ENCODE measurements at places on chromosomes 12 and 14. TPM values are rescaled to one million over a fixed set of nuclear protein-coding genes. Genes with fewer than 3 reads are reported as not detected.
A peak's percentile ranks its signal among the peaks of the same experiment; 100 is the strongest.

The ZNF10 gene
- 24.9 TPM for polyA plus RNA-seq

The RDH5 gene
- polyA plus RNA-seq: 10.6 TPM

The NANOG gene
- 0.16 TPM for polyA plus RNA-seq

The ITGB7 gene
- 2.1 TPM for polyA plus RNA-seq

The CATSPERB gene
- polyA plus RNA-seq: 1.3 TPM

The AJUBA gene
- polyA plus RNA-seq: 40.6 TPM

The TROAP gene
- polyA plus RNA-seq: 24.3 TPM

The DIO3 gene
- 0.37 TPM for polyA plus RNA-seq

The CMA1 gene
- not detected for polyA plus RNA-seq

DNA sequence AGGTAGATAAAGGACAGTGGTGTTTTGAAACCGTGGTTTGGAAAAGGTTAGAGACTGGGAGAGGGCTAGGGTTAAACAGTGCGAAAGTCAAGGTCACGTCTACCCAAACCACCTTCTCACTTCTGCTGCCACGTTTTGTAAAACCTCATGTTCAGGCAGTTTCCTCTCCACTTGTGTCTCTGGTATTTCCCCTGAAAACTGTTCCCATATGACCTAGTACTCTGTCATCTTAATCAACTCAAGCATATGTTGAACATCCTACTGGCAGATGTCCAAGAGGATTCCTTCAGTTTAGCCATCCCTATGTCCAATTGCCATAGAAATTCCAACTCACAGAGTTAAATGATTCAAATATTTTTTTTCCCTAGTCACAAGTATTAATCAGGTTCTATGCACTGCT lies 17.4 kb downstream of the CLEC4C start:
- DNase-seq: no peak

DNA sequence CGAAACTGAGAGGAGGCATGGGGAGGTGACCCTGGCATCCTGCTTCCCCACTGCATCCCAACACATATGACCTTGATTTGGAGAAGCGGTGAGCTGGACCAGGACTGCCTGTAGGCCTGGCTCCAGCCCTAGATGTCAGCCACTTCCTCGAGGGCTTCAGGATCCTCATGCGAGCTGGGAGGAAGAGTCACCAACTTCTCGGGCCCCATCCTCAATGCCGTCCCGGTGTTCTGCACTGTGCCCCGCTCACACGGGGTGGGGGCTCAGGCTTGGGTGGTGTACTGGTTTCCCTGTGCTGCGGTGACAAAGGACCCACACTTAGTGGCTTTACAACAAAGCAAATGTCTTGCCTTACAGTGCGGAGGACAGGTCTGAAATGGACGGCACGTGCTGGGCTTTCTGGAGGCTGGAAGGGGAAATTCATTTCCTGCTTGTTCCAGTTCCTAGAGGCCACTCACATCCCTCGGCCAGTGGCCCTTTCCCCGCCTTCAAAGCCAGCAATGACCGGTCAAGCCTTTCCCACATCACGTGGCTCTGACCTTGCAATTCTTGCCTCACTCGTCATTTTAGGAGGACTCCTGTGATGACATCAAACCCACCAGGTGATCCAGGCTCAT lies 298.1 kb upstream of the RTL1 start:
- DNase-seq: no peak

DNA sequence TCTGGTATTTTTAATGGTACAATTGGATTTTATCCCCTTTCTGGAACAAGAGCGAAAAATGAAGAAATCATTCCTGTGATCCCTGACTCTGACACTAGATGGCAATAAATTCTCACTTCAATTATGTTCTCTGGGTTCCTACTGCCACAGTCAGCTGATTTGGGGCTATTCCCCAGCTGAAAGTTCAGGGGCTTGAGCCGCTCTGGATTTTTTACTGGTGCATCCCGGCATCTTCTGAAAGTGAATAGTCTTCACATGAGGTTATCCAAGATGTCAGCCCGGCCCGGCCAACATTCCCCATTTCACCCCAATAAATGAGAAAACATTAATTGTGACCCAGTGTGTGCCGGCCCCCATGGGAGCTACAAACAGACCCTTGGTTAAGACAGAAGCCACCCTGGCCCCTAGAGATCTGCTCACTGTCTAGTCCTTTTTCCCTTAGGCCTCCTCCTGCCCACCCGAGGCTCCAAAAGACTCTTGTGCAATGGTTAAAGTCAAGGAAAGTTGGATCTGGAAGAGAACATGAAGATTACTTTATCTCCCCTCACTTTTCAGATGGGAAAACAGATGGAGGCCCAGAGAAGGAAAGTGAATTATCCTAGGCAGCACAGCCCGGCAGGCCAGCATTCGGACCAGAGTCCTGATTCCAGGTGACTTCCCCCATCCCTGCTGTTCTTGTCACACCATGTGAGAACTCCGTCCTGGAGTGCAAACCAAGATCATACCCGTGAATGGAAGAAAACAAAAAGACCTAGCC lies 20.8 kb downstream of the CKAP4 start:
- no peak for DNase-seq

GRCh38 chr14:32319368-32320049 lies 9.6 kb upstream of the AKAP6 start:
- DNase-seq: no peak

DNA sequence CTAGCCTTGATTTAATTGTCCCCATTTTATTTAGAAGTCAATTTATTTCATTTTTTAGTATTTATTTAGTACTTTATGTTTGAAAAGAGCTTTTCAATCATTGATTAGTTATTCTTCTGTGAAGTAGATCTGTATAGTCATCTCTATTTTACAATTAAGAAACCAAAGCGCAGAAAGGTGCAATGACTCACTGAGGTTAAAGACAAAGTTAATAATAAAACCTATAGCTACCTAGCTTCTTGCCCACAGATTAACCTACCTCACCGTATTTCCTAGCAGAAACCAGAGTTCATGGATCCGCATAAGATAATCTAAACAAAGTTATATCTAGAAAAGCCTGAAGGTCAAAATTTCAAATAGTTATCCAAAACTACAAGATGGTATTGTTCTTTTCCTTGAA lies 176.4 kb downstream of the GRIN2B start:
- DNase-seq: no peak

- DNase-seq: no peak
Measured at GRCh38 chr12:96786791-96787190, 120.3 kb upstream of the NEDD1 start.

DNA sequence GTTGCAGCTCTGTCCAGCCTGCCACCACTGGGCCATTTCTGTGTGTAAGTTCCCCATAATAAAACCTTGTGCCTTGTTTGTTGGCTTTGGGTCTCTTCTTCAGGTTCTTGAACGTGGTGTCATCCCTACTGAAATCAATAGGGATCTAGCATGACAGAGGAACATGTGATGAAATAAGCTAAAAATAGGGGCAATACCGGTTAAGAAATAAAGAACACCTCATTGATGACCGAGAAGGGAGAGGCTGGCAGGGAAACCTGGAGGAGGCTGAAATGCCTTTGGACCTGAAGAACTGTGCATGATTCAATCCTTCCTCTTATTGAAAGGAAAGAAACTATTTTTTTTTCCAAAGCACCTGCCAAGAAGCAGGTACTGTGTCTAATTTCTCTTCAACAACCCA lies 172.3 kb downstream of the PPM1H start:
- DNase-seq: no peak

DNA sequence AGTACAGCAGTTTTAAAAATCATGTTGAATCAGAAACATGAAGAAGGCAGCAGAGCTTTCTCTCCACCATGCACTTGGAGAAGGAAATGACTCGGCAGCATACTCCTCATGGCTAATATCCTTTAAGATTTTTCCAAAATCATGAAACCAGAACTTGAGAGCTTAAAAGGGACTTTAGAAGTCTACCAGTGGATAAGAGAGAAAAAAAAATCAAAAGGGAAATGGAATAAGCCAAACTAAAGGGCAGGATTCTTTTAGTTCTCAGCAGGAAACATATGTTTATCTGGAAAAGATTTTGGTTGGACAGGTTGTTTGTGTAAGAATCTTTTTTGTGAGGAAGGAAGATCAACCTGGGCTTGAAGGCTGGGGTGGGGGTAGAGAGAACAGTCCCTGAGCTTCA lies 111.8 kb downstream of the PRKCH start:
- no peak for DNase-seq

- DNase-seq: peak; percentile 82
Measured at GRCh38 chr14:105093038-105093430, 27.8 kb upstream of the GPR132 start.

GRCh38 chr14:74566174-74567141 lies 45.6 kb downstream of the LTBP2 start:
- no peak for DNase-seq

GRCh38 chr14:46051796-46052195 lies 599.8 kb downstream of the RPL10L start:
- no peak for DNase-seq

DNA sequence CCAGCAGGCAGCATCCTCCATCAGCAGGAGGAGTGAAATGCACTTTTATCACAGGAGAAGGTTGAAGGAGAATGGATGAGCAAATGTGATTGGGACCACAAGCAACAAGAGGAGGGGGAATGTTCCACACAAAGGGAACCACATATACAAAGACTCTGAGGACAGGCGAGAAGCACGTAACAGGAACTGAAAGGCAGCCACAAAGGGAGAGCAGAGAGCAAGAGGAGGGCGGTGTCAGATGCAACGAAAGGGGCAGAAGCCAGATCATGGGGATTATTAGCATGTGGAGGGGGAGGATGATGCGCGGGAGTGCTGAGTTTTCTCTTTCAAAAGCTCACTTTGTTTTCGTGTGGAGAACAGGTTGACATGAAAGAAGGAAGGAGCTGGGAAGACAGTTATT lies 241.1 kb downstream of the SPTSSA start:
- no peak for DNase-seq

- no peak for DNase-seq
Measured at GRCh38 chr14:105851716-105852377, 325.5 kb downstream of the TMEM121 start.

DNA sequence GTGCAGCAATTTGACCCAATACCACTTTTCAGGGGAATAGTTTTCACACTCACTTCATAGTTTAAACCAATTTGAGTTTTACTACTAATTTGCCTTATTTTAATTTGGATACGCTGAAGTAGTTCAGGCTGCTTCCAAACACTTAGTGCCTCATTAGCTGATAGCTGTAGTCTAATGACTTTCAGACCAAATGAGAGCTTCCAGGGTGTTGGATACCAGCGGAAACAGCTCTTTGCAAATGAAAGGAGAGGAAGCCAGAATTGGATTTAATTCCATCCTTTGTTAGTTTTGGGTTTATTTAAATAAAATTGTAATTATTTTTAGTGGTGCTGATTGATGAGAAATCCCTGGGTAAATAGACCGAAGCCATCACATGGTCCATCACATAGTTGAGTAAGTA lies 158.3 kb upstream of the SEL1L start:
- DNase-seq: no peak

DNA sequence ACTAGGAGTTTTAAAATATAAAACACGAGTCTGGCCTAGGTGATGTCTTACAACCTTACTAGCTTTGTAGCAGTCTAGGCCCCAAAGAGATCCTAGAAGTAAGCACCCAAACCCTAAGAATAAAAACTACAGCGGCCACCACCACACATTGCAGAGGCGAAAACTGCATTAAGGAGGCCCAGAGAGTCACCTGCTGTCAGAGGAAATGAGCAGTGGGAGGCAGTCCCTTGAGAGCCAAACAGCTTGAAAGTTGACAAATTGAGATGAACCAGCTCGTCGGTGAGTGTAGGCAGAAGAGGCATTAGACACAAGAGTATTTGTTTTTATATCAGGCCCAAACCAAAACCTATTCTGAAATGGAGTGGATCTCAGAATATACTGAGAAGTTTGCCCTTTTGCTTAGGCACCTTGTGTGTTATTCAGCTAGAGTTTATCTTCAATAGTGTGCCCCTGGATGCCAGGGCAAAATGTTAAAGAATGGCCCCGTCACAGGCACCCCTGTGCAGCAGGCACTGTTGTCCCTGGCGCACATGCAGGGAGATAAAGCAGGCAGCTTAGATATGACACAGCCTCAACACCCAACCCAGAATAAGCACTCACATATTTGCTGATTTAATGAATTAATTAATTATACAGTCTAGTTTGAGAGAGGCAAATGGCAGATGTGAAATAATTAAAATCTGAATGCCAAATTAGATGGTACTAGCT lies 56.7 kb downstream of the TTC7B start:
- DNase-seq: no peak

GRCh38 chr12:14418451-14418890 lies 53.0 kb downstream of the ATF7IP start:
- no peak for DNase-seq

GRCh38 chr14:71883094-71883493 lies 49.1 kb upstream of the RGS6 start:
- no peak for DNase-seq

- no peak for DNase-seq
Measured at GRCh38 chr14:45298423-45299117, 45.6 kb upstream of the MIS18BP1 start.

DNA sequence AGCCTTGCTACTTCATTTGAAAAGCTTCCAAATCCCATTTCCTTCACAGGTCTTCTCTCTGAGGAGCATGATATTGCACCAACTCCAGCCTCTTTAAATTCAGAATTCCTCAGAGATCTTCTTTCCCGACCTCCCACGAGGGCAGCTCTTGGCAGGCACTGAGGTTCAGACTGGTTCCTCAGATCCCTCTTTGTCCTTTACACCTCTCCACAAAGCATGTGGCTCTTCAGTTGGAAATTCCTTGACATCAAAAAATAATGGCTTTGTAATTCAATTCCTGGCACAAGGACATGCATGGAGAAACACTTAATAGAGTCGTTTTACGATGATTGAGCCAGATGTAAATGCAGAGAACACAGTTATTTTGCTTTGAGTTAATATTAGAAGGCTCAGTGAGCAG lies 63.2 kb upstream of the TMX1 start:
- peak; percentile 19 for DNase-seq

- DNase-seq: peak; percentile 56
Measured at GRCh38 chr12:68358532-68359485, 26.6 kb upstream of the MDM1 start.

- DNase-seq: no peak
Measured at GRCh38 chr12:62783881-62784280, 151.1 kb downstream of the PPM1H start.

DNA sequence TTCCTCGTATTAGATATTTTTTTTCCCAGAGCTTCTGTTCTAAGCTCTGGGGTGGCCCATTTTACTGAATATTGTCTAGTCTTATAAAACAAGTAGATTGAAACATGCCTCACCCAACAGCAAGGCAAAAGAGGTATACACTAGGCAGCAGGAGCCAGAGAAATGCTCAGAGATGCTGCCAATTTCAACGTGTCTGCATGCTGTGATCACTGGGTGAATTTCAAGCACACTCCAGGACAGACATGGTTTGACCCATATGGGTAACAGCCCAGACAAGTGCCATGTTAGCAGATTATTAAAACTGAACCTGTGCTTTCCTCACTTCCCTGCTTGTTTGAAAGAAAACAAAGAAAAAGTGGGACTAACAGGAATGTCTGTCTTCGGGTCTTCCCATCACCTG lies 321.3 kb downstream of the MED13L start:
- DNase-seq: no peak

- DNase-seq: no peak
Measured at GRCh38 chr14:58275527-58276190, 22.7 kb upstream of the ARID4A start.

DNA sequence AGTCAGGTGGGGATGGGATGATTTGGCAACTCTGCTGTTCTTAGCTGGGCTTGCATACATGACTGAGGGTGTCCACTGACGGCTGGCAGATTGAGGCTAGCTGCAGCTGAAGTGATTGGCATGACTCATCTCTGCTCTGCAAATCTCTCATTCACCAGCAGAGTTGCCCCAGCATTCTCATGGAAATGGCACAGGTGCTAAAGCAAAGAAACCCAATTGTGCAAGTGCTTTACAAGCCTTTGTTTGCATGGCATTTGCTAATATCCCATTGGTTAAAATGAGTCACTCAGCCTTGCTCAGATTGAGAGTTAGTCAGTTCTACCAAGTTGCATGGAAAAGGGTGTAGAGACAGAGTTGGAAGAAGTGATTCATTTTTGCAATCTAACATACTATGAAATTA lies 389.7 kb upstream of the FAR2 start:
- DNase-seq: no peak
